ENCODE measurements at places on chromosomes 7 and 10.

GRCh38 chr7:157482517-157483087 is 145.8 kb downstream of the DNAJB6 start:
- H3K4me1 ChIP-seq: no peaks in the 10 kb centered on the region
- no peaks in the 10 kb centered on the region for H3K36me3 ChIP-seq
- peaks cover 12% of the 10 kb centered on the region for H3K27me3 ChIP-seq
- DNase-seq: no peak

- DNase-seq: no peak
- H3K27me3 ChIP-seq: peaks cover 82% of the 10 kb centered on the region
- peaks cover 8% of the 10 kb centered on the region for H3K4me1 ChIP-seq
- H3K27ac ChIP-seq: no peak overlapping the region
Observed at GRCh38 chr10:75904499-75905283, 473.3 kb downstream of the LRMDA start.

- no peak overlapping the region for H3K27ac ChIP-seq
- H3K4me3 ChIP-seq: no peak overlapping the region
- no peak for DNase-seq
- H3K4me1 ChIP-seq: peaks cover 19% of the 10 kb centered on the region
- H3K36me3 ChIP-seq: no peaks in the 10 kb centered on the region
- H3K27me3 ChIP-seq: peaks cover 2% of the 10 kb centered on the region
Observed at GRCh38 chr7:134350709-134351108, 34.0 kb upstream of the SLC35B4 start.

GRCh38 chr7:151897161-151897731 is 20.3 kb upstream of the PRKAG2 start:
- no peaks in the 10 kb centered on the region for H3K36me3 ChIP-seq
- peaks cover 28% of the 10 kb centered on the region for H3K4me1 ChIP-seq
- peak overlapping the region; percentile 50 for H3K4me3 ChIP-seq
- H3K27ac ChIP-seq: no peak overlapping the region

GRCh38 chr7:73888959-73889358 is 28.0 kb downstream of the TMEM270 start:
- peaks cover 53% of the 10 kb centered on the region for H3K4me1 ChIP-seq
- no peak overlapping the region for H3K27ac ChIP-seq
- DNase-seq: no peak
- no peak overlapping the region for H3K4me3 ChIP-seq
- peaks cover 1% of the 10 kb centered on the region for H3K27me3 ChIP-seq
- H3K36me3 ChIP-seq: no peaks in the 10 kb centered on the region

GRCh38 chr7:40439686-40440085 is 304.9 kb downstream of the SUGCT start:
- no peaks in the 10 kb centered on the region for H3K27me3 ChIP-seq
- H3K36me3 ChIP-seq: peaks cover 11% of the 10 kb centered on the region
- DNase-seq: no peak
- no peak overlapping the region for H3K4me3 ChIP-seq
- no peak overlapping the region for H3K27ac ChIP-seq
- peaks cover 15% of the 10 kb centered on the region for H3K4me1 ChIP-seq

GRCh38 chr7:53657586-53657985 is 622.2 kb downstream of the POM121L12 start:
- H3K4me1 ChIP-seq: no peaks in the 10 kb centered on the region
- no peak overlapping the region for H3K27ac ChIP-seq
- DNase-seq: no peak
- no peaks in the 10 kb centered on the region for H3K36me3 ChIP-seq
- H3K27me3 ChIP-seq: no peaks in the 10 kb centered on the region

- no peak for DNase-seq
- H3K4me3 ChIP-seq: no peak overlapping the region
- peaks cover 35% of the 10 kb centered on the region for H3K4me1 ChIP-seq
Observed at GRCh38 chr7:25832456-25832855, 319.5 kb upstream of the NFE2L3 start.

GRCh38 chr10:1142596-1142995 is 86.4 kb downstream of the WDR37 start:
- no peak overlapping the region for H3K27ac ChIP-seq
- DNase-seq: no peak
- peaks cover 12% of the 10 kb centered on the region for H3K27me3 ChIP-seq
- H3K4me1 ChIP-seq: no peaks in the 10 kb centered on the region
- peaks cover 9% of the 10 kb centered on the region for H3K36me3 ChIP-seq

DNA sequence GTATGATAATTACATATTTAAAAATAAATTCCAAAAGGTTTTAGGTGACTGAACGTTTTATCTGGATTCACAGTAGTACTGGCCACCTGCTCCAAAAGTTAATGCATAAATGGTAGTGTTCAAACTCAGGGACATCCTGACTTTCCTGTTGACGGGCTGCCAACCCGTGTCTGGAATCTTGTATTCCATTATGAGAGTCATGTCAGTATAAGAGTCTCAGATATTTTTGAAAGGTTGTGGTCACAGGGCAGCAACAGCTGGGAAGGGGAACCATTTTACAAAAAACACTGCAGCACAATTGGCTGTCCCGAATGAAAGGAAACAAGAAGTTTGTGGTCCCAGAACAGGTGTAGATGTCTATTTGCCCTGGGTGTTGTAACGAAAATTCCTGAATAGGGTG is 2.8 kb downstream of the TDRD1 start:
- H3K27me3 ChIP-seq: no peaks in the 10 kb centered on the region
- H3K36me3 ChIP-seq: no peaks in the 10 kb centered on the region
- no peak overlapping the region for H3K4me3 ChIP-seq
- no peak for DNase-seq
- H3K4me1 ChIP-seq: peaks cover 2% of the 10 kb centered on the region

GRCh38 chr10:43913676-43914235 is 265.1 kb upstream of the ZNF32 start:
- H3K27me3 ChIP-seq: peaks cover 18% of the 10 kb centered on the region
- H3K4me3 ChIP-seq: no peak overlapping the region
- DNase-seq: no peak
- H3K27ac ChIP-seq: no peak overlapping the region

DNA sequence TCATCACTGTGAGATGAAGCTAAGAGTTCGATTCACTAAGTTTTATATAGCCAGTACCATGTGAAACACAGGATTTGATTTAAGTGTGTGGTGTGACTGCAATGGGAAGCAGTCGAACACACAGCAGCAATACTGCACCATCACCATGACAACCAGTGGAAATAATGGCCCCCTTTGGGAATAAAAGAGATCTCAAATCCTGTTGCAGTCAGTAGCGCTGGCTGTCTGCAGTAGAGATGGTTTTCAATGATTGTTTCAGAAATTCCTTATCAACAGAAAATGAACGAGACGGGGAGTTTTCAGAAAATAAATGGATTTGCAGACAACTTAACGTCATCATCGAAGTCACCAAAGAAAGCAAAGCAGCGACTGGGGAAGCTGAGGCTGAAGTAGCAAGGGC is 91.0 kb downstream of the PTPRE start:
- H3K4me1 ChIP-seq: peaks cover 22% of the 10 kb centered on the region
- no peaks in the 10 kb centered on the region for H3K36me3 ChIP-seq
- peak overlapping the region; percentile 28 for H3K27ac ChIP-seq

- H3K27ac ChIP-seq: no peak overlapping the region
- no peak for DNase-seq
- no peak overlapping the region for H3K4me3 ChIP-seq
Observed at GRCh38 chr10:133401500-133401899, 7.5 kb downstream of the MTG1 start.

DNA sequence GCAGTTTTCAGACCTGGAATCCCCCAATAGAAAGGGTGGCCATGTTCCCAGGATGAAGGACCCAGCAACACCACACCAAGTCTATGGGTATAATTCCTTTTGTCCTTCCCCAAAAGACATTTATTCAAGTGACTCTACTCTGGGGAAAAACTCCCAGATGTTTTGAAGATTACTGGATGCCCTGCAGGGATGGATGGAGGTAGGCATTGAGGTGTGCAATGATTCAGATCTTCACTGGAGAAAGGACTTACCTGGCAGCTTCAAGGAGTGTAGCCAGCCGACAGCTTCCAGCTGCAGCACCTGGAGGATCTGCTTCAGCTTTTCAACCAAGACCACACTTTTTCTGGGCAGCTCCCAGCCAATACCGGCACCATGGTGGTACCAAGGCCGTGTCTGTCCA is 172.0 kb downstream of the BAMBI start:
- no peak for DNase-seq
- H3K36me3 ChIP-seq: no peaks in the 10 kb centered on the region
- no peak overlapping the region for H3K4me3 ChIP-seq

- peak overlapping the region; percentile 63 for H3K27ac ChIP-seq
- no peak for DNase-seq
- no peaks in the 10 kb centered on the region for H3K27me3 ChIP-seq
- H3K36me3 ChIP-seq: peaks cover 5% of the 10 kb centered on the region
- peaks cover 43% of the 10 kb centered on the region for H3K4me1 ChIP-seq
Observed at GRCh38 chr10:100912013-100912604, 654 bp upstream of the SLF2 start.

DNA sequence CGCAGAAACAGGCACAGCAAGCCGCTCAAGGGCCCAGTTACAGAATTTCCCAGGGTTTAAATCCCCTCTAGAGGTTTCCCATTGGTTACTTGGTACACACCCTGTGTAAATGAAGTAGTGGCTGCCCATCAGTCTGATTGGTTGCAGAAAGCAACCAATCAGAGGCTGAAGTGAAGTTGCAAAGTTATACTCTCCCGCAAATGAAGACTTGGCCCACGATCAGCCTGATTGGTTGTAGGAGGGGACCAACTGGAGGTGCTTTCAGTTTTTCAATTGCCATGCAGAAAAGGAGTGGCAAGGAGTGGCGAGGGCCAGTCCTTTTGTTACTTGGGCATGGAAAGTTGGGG is 909.2 kb upstream of the AUTS2 start:
- no peaks in the 10 kb centered on the region for H3K36me3 ChIP-seq
- peaks cover 1% of the 10 kb centered on the region for H3K27me3 ChIP-seq
- H3K4me3 ChIP-seq: no peak overlapping the region
- no peak for DNase-seq
- no peak overlapping the region for H3K27ac ChIP-seq
- peaks cover 1% of the 10 kb centered on the region for H3K4me1 ChIP-seq

DNA sequence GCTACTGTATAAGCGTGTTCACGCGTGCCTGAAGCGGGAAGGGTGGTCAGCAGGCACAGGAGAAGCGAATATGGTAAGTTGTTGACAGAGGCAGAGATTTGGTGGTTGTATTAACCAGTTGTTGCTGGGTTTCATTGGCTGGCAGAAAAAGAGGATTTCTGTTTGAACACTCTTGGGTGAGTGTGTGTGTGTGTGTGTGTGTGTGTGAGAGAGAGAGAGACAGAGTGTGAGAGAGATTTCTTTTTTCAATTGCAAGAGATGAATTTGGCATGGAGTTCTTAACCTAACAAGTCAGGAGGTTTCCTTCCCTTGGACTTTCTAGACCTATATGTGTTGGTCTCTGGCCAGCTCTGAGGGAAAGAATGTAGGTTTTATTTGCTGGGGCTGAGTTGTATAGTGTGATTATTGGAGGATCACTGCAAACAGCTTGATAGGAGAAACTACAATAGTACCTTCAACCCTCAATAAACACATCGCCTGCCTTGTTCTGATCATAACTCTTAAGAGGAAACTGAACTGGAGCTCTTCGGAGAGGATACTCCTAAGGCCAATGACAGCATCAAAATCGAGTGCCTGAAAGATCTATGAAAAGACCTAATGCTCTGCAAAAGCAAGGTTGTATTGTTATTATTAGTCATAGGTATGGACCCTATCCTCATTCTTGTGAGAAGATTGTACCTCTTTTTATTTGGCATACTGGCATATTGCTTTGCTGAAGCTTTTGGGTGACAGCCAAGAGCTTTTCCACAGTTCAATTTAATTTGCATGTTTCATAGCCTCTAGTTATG is 1.2 kb downstream of the MCU start:
- no peaks in the 10 kb centered on the region for H3K36me3 ChIP-seq
- no peaks in the 10 kb centered on the region for H3K27me3 ChIP-seq
- H3K27ac ChIP-seq: peak overlapping the region; percentile 50
- DNase-seq: no peak
- peaks cover 31% of the 10 kb centered on the region for H3K4me1 ChIP-seq

- peaks cover 45% of the 10 kb centered on the region for H3K27me3 ChIP-seq
Observed at GRCh38 chr7:31066516-31067130, 14.5 kb downstream of the ADCYAP1R1 start.

DNA sequence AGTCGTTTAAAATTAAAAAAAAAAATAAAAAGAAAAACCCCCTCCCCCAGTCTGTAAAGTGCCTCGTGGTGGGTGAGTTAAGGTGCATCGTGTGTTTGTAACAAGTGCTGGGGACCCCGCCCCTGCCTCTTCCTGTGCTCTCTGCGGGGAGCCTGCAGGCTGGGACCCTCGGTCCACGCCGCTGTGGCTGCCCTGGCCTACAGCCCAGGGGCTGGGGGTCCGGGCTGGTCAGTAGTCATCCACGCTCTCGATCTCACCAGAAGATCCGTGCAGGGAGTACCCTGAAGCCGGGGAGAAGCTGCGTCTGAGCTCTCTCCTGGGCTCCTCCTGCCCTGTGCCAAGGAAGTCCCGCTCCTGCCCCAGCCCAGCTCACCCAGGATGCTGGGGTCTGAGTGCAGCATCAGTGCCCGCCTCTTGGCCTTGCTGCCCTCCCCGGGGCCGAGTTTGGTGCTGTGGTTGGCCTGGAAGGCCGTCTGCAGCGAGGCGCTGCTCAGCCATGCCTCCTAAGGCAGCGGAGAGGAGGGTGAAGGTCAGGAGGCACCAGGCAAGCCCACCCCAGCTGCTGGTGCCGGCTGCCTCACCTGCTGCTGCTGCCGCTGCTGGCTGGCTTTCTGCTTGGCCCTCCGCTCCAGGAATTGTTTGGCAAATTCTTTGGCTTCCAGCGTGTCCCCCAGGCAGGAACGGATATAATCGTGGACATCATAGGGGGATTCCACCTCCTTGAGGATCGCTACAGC is 8.1 kb downstream of the GNB2 start:
- no peaks in the 10 kb centered on the region for H3K27me3 ChIP-seq
- H3K27ac ChIP-seq: no peak overlapping the region
- H3K4me1 ChIP-seq: peaks cover 15% of the 10 kb centered on the region
- H3K4me3 ChIP-seq: no peak overlapping the region
- DNase-seq: no peak
- H3K36me3 ChIP-seq: peaks cover 19% of the 10 kb centered on the region

DNA sequence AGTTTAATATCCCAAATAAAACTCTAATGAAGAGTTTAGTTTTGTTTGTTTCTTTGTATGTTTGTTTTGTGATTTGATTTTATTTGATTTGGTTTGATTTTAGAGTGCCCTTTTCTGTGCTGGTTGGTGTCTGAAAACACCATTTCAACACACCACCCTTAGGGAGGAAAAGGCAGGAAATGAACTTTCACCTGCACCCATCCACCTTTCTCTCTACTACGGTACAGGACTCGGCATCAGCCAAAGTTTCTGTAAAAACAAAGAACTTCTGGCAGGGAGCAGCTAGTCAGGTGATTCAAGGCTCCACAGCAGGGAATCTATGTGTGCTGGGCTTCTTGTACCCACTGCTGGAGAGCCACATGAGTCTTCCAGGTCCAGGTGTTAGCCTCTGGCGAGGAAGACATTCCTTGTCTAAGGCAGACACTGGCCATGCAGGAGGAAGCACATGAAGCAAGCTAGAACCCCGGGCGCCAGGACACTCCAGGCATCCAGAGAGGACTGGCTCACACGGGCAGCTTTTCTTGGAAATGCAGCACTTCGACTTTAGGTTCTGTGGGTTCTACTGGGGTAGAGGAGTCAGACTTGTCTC is 22.1 kb upstream of the STK17A start:
- H3K27ac ChIP-seq: no peak overlapping the region
- H3K27me3 ChIP-seq: peaks cover 7% of the 10 kb centered on the region
- no peaks in the 10 kb centered on the region for H3K4me1 ChIP-seq

GRCh38 chr7:19117870-19118608 is 603 bp upstream of the TWIST1 start:
- peak overlapping the region; percentile 83 for H3K4me3 ChIP-seq
- DNase-seq: no peak
- peaks cover 63% of the 10 kb centered on the region for H3K27me3 ChIP-seq
- H3K4me1 ChIP-seq: peaks cover 44% of the 10 kb centered on the region
- H3K27ac ChIP-seq: peak overlapping the region; percentile 92
- H3K36me3 ChIP-seq: peaks cover 5% of the 10 kb centered on the region

GRCh38 chr7:137953665-137954470 is 48.0 kb downstream of the CREB3L2 start:
- peaks cover 4% of the 10 kb centered on the region for H3K36me3 ChIP-seq
- peak overlapping the region; percentile 98 for H3K27ac ChIP-seq
- DNase-seq: no peak
- peaks cover 65% of the 10 kb centered on the region for H3K4me1 ChIP-seq
- no peak overlapping the region for H3K4me3 ChIP-seq
